ENCODE measurements at places on chromosomes 4 and X. TPM values are rescaled to one million over a fixed set of nuclear protein-coding genes. Genes with fewer than 3 reads are reported as not detected.

HPSE gene
- total RNA-seq: 0.34 TPM

PPP4R3C gene
- not detected for total RNA-seq

FRG2 gene
- not detected for total RNA-seq

PHOX2B gene
- total RNA-seq: not detected

NDNF gene
- 6.9 TPM for total RNA-seq

ZBTB33 gene
- total RNA-seq: 7.8 TPM

SLC49A3 gene
- total RNA-seq: 3.1 TPM

KLF8 gene
- total RNA-seq: 2.7 TPM

NOX1 gene
- total RNA-seq: not detected

MAB21L2 gene
- not detected for total RNA-seq

USP17L24 gene
- not detected for total RNA-seq

ZAR1 gene
- total RNA-seq: not detected

PDGFC gene
- 6.6 TPM for total RNA-seq

UGT8 gene
- not detected for total RNA-seq

JADE1 gene
- 16.8 TPM for total RNA-seq

CT47B1 gene
- not detected for total RNA-seq

Measured in psoas muscle (tissue), 8 donors.